ENCODE measurements at places on chromosomes 2 and 18.

GRCh38 chr2:19392191-19392590 is 33.8 kb upstream of the OSR1 start:
- DNase-seq = no peak

GRCh38 chr2:113149553-113150257 is 22.3 kb downstream of the IL1RN start:
- no peak for DNase-seq

GRCh38 chr2:162477011-162477410 is 133.1 kb downstream of the GCA start:
- no peak for DNase-seq

- DNase-seq = no peak
Measured at GRCh38 chr18:4196351-4196750, 258.8 kb downstream of the DLGAP1 start.

- no peak for DNase-seq
Measured at GRCh38 chr2:7044253-7045250, 127.3 kb downstream of the RNF144A start.

DNA sequence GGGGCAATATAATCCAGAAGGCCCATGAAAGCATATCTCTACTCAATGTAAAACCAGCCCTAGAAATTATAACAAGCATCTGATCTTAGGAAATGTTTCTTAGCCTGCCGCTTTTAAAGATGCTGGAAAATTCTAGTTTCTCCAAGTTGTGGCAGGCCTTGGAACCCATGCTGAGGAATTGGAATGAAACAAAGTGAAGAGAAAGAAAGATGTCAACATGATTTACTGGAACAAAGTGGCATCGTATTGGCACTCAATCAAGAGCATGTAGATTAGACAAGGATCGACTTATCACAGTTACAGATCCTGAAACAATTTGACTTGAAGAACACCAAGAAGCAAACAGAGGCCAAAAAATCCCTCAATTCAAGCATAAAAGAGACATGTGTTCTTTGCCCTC is 28.7 kb downstream of the CNTNAP5 start:
- DNase-seq = no peak

DNA sequence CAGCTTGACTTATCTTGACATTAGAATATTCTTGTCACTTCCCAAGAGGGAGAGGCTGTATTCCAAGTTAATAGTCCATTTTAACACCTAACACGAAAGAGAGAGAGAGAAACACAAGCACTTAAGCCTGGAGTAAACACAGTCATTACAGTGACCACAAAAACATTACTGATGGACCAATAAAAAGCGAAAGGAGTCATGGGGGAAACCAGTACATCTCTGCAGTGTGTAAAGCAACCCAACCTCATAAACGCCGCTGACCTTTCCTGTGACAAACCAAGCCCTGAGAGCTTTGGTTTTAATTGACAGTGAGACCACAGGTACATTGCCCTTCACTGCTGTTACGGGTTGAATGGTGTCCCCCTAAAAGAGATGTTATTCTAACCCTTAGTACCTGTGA is 78.3 kb downstream of the SMAD4 start:
- no peak for DNase-seq

DNA sequence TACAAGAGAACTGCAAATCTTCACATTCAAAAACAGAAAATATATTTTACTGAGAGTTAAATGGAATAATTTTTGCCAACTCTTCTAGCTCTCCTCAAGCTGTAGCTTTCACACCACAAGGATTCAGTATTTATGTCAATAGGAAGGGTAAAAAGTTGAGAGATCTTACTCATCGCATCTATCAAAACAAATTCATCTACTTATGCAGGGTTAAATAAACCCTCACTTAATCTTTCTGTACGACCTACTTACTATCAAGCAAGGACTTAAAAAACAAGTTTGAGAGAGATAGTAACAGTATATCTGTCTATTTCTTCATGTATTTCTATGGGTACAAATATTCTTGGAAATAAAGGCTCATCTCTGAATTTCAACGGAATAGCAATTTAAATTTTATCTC is 35.5 kb downstream of the SIGLEC15 start:
- no peak for DNase-seq

GRCh38 chr2:199868431-199869226 is 17.6 kb upstream of the FTCDNL1 start:
- no peak for DNase-seq

- DNase-seq = no peak
Measured at GRCh38 chr18:54415086-54415485, 57.4 kb downstream of the C18orf54 start.

DNA sequence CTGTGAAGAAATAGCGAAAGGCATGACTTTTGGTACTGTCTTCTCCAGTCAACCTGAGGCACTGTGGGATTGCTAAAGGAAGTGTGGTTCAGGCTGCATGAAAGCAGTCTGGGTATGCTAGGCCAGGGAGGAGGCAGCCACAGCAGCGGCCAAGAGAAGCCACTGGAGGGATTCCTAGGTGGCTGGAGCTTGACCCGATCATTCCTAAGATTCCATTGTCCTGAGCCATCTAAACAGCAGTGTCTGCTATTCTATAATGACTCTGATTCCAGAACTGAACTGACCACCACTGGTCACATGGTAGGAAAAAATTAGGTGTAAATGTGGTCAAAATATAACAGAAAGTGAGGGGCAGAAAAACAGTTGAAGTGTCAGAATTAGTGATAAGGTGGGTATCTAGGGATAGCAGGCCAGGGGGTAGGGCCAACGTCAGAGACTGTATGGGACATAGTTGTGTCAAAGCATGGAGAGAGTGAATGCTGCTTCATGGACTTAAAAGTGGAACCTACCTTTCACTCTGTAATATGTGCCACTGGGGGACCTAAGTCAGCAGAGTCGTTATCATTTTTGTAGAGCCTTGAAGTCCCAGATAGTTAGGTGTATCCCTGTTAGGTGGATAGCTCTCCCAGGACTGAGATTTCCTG is 204.6 kb downstream of the CTNNA2 start:
- DNase-seq = peak; percentile 29

DNA sequence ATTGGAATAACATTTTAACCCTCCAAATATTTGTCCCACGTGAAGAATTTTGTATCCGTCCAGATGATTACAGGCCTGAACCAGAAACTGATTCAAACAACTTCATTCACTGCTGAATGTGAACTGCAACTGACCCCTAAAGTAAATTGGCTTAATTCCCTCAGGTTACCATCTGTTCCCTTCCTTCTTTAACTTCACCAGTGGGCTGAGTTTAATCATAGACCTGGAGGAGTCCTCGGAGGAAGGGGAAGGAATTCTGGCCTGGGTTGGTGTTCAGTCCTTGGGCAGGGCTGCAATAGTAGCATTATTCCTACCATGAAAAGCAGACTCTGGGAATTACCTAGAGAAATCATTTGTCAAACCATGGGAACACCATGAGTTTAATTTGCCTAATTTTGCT is 207.4 kb downstream of the TMEM247 start:
- no peak for DNase-seq

DNA sequence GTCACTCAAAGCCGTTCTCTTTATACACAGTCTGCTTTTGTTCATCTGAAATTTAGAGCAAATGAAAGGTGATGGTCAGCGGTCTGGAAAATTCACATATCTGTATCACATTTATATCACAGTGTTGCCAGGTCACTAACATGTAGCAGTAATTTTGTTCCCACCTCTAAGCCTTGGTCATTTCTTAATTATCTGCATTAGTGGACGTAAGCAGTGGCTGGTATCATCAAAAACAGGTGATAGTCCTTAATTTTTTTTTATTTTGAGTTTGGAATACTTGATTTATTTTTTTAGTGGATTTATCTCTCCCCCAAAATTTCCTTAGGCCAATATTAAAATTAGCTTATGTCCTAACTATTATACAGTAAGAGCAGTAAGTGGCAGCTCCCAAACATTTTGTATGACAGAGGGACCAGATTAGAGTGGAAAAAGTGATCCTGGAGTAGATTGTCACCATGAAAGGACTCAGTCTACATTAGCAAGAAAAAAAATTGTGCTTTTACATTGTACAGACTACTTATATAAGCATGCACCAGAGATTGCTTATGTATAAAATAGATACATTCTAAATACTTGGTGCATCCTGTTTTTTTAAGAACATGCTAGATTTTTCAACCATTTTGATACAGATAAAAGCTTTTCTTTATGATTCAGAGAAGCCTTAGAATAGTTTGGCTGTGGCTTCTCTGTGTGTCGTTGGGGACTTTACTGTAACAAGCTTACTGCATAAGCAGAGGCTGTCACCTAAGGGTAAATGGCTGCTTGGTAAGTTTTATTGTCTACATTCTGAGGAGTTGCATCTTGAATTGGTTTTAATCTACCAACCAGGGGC is 65.0 kb downstream of the MAPRE2 start:
- DNase-seq = no peak

DNA sequence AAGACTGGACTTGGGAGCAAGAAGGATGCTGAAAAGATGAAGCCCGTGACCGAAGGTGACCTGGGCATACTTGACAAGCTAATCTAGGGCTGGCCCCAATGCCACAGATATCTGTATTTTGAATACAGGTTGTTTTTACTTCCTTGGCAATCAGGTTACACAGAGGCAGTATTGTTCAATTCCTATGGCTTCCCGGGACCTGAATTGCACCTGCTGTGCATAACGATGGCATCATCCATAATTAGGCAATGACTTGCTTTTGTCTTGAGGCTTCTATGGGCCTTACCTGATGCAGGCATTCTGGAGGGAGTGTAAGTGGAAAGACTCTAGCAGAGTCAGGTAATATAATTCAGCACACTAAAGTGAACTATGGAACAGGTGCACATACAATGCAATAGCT is 60.6 kb upstream of the CUL3 start:
- no peak for DNase-seq

DNA sequence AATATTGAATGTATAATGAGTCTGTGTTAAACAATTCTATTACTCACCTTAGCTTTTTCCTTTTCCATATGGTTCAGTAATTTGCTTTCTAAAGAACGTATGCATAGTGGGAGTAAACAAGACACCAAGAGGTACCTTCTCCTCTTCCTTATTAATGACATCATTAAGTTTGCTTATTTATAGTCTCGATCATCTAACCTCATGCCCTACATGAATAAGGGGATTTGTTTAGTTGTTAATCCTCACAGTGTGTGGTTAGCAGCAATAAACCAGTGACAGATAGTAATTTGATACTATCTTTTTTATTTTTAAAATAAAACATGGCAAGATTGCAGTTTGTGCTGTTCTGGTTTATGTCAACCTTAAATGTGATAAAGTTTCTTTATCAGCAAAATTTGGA is 69.7 kb downstream of the COBLL1 start:
- DNase-seq = no peak

GRCh38 chr18:42392416-42392815 is 437.4 kb downstream of the PIK3C3 start:
- DNase-seq = no peak

DNA sequence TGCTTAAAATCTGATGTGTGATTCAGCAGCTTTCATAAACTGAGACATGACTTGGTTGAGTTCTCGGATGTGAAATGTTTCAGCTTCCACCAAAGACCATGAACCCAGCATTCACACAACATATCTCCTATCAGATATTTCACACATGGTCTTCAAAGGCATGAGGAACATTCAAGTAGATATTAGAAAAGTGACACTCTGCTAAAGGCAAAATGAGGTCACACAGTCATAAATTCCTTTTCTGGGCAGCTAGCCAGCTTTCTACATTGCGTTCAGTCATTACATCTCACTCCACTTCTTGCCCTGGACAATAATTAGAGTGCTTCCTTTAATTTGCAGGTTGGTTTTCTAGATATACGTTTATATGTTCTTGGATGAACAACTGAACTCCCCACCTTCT is 96.7 kb downstream of the GAREM1 start:
- no peak for DNase-seq

- no peak for DNase-seq
Measured at GRCh38 chr2:219459460-219460311, 25.0 kb downstream of the SPEG start.

GRCh38 chr2:228839421-228839876 is 431.6 kb downstream of the PID1 start:
- no peak for DNase-seq

DNA sequence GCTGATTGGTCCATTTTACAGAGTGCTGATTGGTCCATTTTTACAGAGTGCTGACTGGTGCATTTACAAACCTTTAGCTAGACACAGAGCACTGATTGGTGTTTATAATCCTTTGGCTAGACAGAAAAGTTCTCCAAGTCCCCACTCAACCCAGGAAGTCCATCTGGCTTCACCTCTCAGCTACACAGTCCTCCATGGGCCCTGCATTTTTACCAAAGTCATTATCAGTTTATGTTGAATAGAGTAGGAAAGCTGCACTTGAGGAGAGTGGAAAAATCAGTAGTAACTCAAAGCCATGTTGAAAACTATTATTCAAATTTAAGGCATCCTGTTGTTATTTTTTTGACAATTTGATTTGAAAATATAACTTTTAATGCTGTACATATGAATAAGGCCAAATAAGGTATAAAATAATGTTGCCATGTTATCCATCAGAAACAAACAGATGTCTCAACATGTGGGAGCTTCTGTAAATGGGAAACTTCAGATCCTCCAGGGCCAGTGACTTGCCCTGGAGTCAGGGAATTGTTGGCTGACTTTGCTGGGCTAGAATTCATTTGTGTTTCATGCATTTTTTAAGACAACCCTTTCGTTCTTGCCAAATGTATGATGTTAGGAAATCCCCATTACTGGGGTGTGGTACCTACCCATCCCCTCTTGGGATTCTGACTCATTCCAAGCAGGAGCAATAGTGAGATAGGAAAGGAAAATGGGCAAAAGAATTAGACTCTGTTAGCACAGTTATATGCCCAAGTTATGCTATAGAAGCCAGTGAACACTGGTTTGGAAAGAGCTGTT is 37.8 kb upstream of the CCDC195 start:
- no peak for DNase-seq

DNA sequence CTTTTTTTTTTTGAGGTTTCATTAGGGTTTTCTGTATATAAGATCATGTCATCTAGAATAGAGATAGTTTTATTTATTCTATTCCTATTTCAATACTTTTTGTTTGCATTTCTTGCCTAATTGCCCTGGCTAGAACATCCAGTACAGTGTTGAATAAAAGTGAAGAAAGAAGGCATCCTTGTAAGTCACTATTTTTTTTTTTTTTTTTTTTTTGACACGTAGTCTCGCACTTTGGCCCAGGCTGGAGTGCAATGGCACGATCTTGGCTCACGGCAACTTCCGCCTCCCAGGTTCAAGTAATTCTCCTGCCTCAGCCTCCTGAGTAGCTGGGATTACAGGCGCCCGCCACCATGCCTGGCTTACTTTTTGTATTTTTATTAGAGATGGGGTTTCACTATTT is 27.8 kb upstream of the RANBP2 start:
- no peak for DNase-seq

GRCh38 chr2:121242175-121242875 is 42.7 kb downstream of the TFCP2L1 start:
- DNase-seq = no peak

DNA sequence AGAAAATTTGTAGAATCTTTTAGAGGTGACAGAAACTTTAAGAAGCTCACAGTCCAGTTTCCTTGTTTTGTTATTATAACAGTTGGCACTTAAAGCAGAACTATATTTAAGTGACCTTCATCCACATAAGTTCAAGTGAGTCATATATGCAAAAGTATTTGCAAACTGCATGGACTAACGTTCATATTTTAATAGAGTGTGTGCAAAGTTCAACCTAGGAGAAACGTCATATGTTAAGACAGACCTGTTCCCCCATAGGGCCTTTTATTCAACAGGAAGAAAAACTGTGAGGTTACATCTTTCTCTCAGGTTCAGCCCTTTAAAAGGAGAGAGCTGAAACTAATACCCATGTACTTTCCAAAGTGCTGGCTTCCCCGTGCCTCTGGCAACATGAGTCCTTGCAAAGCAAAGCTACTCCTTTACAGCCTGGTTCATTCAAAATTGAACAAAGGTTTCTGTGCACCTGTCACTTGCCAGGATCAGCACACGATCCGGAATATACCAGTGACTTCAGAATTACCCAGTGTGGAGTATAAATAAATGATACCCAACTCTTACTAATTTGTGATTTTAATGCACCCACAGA is 280.0 kb upstream of the RAB12 start:
- DNase-seq = no peak
